ENCODE measurements at places on chromosomes 16 and 17.

DNA sequence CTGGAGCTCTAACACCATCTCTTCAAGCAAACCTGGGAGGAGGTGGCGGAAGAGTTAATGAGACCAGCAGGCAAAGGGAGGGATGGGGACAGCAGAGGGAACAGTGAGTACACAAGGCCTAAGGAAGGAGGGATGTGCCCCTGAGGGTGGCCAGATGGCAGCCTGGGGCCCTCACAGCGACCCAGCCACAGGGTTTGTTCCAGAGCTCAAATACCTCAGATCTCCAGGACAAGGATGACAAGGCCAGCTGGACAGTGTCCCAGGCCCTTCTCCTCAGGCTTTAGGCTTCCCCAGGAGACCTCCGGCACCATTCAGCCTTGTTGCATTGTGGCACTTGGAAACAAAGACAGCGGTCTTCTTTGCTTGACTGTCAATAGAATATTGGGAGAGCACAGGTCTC is 14.9 kb downstream of the CDIP1 start:
- no peak for DNase-seq

GRCh38 chr16:55125818-55126385 is 195.2 kb downstream of the IRX5 start:
- no peak for DNase-seq

DNA sequence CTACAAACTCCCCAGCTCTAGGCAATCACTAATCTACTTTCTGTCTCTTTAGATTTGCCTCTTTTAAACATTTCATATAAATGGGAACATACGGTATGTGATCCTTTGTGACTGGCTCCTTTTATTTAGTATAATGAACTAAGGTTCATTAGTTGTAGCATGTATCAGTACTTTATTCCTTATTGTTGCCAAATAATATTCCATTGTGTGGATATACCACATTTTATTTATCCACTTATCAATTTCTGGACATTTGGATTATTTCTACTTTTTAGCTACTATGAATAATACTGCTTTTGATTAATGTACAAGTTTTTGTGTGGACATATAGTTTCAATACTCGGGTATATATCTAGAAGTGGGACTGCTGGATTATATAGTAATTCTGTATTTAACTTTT is 7.9 kb downstream of the DDX19B start:
- DNase-seq = no peak

- no peak for DNase-seq
Measured at GRCh38 chr16:48118841-48119240, 37.0 kb downstream of the ABCC12 start.

GRCh38 chr17:49224198-49224996 is 6.2 kb downstream of the PHOSPHO1 start:
- peak; percentile 47 for DNase-seq

GRCh38 chr17:50311483-50311882 is 34.4 kb upstream of the XYLT2 start:
- DNase-seq = no peak

DNA sequence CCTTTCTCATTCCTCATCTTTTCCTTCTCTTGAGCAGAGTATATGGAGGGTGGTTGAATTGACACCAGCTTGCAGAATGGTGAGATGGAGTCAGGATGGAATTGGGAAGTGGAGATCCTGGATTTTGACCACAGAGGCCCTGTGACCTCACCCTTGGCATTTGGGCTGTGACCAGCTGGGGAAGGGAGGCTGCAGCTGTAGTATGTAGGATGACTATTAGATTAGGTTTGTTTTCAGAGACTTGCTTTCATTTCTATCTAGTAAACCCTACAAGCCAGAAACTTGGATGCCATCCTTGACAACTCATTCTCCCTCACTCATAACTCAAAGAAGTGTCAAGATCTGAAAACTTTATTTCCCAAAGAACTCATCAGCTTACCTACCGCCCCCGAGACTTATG is 5.9 kb downstream of the GNGT2 start:
- DNase-seq = no peak

GRCh38 chr17:6163612-6164333 is 93.6 kb downstream of the WSCD1 start:
- DNase-seq = peak; percentile 38

- DNase-seq = no peak
Measured at GRCh38 chr16:22861580-22861979, 47.6 kb downstream of the HS3ST2 start.

DNA sequence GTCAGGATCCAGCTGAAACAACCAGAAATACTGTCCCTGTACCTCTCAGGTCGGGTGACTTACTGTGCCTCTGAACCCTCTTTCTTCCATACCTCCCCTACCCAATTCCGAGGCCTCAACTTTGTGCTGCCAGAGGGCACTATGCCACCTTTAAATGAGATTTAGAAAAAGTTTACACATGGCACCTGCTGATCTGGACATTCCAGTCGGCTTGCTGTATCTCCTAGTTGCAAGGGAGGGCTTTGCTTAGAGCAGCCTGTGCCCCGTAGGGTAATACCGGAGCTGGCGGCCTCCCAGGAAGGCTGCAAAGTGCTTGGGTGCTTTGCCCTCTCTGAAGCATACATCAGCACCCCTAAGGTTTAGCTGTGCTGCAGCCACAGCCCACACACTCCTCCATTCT is 306.0 kb upstream of the RBFOX1 start:
- DNase-seq = no peak

GRCh38 chr16:65534121-65534528 is 412.3 kb upstream of the CDH11 start:
- no peak for DNase-seq

GRCh38 chr17:73617501-73617900 is 26.7 kb downstream of the SDK2 start:
- DNase-seq = peak; percentile 81

DNA sequence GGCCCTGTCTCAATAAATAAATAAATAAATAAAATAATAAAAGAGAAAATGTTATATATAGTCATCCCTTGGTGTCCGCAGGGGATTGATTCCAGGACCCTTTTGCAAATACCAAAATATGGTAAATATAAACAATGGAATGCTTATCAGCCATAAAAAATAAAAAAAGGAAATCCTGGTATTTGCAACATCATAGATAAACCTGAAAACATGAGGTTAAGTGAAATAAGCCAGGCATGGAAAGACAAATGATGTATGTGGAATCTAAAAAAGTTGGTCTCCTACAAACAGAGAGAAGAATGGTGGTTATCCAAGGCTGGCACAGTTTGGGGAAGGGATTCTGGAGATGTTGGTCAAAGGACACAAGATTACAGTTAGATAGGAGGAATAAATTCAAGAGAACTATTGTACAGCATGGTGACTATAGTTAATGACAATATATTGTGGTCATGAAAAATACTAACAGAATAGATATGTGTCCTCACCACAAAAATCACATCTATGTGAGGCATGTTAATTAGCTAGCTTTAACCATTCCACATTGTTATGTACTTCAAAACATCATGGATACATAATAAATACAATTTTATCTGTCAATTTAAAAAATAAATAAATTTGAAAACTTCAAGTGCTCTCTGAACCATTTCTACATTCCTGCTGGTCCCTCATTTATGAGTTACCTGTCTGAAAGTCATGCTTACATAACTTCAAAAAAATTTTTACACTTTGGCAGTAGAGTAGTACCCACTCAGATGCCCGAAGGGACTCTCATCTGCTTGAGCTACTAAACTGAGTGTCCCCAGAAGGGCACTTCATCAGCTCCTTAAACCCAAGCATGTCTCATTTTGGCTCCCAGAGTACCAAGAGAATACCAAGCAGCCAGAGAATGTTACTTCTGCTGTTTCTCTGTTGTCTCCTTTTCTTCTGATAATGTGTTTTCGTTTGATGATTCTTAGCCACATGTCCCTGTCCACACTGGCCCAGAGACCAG is 26.6 kb downstream of the N4BP1 start:
- no peak for DNase-seq

GRCh38 chr17:8186446-8186786 is 3.6 kb downstream of the BORCS6 start:
- no peak for DNase-seq

- no peak for DNase-seq
Measured at GRCh38 chr16:87618216-87618615, 15.9 kb downstream of the JPH3 start.

- peak; percentile 73 for DNase-seq
Measured at GRCh38 chr17:79793924-79794304, 3.0 kb downstream of the CBX8 start.

DNA sequence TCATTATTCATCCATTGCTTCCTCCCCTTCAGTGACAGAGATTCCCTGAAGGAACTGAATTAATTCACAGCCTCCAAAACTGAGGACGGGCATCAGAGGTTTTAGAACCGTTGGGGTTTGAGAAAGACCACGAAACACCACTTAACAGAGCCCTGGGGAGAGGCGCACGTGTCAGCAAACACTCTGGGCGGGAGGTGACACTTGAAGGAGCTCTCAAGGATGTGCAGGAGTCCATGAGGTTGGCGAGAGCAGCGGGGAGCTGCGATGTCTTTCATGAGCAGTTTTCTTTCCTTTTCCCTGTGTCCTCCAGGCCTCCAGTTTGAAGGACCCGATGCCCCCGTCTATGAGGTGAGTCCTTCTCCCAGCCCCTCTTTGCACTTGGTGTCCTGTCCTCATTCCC is 23.7 kb downstream of the B4GALNT2 start:
- DNase-seq = no peak

- DNase-seq = no peak
Measured at GRCh38 chr16:55526441-55526840, 17.6 kb downstream of the LPCAT2 start.

DNA sequence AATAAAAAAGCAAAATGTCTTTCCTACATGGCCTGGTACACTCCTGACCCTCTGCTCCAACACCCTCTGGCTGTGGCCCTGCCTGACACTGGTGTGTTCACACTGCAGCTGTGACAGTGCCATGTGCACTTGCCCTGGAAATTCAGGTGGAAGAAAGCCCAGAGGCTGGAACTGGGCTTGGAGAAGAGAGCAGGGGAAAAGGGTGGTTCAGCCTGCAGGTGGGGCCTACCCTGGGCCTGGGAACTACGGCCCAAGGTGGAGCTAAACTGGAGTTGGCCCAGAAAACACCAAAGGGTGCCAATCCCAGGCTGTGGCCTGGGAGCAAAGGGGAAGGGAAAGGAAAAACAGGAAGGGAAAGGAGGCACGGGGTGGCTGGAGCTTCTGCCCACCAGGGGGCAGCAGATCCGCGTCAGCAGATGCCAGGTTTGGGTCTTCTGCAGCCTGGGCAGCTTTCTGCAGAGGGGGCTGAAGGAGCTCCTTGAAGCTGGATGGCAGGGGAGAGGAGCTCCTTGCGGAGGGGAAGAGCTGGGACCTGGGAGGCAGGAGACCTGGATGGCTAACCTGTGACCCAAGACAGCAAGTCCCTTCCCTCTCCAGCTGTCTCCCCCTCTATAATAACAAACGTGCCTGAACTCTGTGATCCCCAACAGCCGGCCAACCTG is 15.4 kb upstream of the CTCF start:
- DNase-seq = peak; percentile 83
